ENCODE measurements at places on chromosomes 16 and 17.

GRCh38 chr16:9050102-9050830, 41.2 kb upstream of the HAPSTR1 start:
- no peak for DNase-seq

- no peak for DNase-seq
Observed at GRCh38 chr16:78930561-78930960, 670.0 kb downstream of the MAF start.

GRCh38 chr17:81252326-81252986, 13.3 kb downstream of the NDUFAF8 start:
- no peak for DNase-seq

- no peak for DNase-seq
Observed at GRCh38 chr17:77701996-77702395, 256.5 kb upstream of the TNRC6C start.

- no peak for DNase-seq
Observed at GRCh38 chr17:46719891-46720290, 98.6 kb downstream of the WNT3 start.

DNA sequence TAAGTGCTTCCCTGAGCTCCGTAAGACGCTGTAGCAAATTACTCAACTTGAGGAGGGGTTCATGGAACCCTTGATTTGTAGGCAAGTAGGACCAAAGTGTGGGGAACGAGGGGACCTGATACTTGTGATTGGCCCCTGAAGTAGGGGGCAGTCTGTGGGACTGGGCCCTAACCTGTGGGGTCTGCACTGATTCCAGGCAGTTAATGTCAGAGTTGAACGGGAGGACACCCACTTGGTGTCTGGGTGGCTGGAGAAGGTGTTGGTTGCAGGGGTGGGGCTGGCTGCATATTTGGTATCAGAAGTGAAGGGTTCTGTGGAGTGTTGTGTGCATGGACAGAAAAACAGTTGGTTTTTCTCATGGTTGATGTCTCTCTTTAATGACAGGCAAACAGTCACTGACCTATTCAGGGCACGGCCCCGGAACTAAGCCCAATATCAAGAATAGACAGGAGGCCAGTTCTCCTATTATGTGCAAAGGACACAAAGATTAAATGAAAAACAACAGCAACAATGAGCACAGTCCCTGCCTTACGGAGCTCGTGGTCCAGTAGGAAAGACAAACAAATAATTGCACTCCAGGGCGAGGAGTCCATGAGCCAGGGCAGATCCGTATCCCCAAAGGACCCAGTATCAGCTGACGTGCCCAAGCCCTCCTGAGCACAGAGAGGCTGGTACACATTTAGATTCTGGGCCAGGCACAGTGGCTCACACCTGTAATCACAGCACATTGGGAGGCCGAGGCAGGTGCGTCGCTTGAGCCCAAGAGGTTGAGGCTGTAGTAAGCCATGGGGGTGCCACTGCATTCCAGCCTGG, 19.2 kb downstream of the MXRA7 start:
- DNase-seq: no peak

DNA sequence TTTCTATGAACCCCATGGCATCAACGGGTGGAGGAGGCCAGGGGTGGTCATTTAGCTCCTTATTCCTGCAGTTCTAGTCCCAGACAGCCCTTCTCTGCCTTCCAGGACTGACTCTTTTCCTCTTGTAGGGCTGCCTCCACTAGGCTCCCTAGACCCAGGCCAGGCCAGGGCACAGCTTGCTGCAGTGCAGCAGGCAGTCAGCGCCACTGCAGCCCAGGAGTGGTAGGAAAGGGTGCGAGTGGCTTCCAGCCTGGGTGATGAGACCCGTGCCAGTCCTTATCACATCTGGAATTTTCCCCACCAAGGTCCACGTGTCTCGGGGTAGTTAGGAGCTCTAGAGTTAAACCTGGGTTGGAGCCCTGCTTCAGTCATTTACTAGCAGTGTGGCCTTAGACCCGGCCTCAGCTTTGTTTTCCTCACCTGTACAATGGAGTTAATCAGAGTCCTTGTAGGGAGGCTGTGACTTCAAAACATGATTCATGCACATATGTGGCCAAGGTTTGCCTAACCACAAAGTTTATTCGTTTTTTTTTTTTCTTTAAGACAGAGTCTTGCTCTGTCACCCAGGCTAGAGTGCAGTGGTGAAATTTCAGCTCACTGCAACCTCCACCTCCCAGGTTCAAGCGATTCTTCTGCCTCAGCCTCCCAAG, 4.7 kb downstream of the SLC5A11 start:
- no peak for DNase-seq

GRCh38 chr17:19876529-19877161, 8.9 kb upstream of the ULK2 start:
- peak; percentile 39 for DNase-seq

DNA sequence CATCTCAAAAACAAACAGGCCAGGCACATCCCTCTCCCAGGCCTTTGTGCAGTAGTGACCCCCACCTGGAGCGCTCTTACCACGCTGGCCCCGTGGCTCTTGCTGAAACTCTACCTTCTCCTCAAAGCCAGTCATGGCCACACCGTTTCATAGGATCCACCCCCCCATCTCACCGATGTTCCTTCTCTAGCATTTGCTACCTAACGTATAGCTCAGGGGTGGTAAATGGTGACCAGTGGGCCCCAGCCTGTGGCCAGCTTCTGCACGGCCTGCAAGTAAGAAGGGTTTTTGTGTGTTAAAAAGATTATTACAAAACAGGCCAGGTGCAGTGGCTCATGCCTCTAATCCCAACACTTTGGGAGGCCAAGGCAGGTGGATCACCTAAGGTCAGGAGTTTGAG, 43.8 kb downstream of the RMI2 start:
- DNase-seq: no peak

- no peak for DNase-seq
Observed at GRCh38 chr17:28226563-28227315, 92.3 kb upstream of the TMEM97 start.

- no peak for DNase-seq
Observed at GRCh38 chr17:81518113-81518784, 5.7 kb upstream of the ACTG1 start.

DNA sequence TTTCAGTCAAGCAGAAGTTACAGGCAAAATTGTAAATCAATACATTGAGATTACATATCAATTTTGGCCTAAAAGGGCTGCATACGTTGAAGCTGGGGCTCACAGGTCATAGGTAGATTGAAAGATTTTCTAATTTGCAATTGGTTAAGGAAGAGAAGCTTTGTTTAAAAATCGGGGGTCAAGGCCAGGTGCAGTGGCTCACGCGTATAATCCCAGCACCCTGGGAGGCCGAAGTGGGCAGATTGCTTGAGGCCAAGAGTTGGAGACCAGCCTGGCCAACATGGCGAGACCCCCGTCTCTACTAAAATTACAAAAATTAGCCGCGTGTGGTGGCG, 68.4 kb downstream of the MARF1 start:
- DNase-seq: no peak

DNA sequence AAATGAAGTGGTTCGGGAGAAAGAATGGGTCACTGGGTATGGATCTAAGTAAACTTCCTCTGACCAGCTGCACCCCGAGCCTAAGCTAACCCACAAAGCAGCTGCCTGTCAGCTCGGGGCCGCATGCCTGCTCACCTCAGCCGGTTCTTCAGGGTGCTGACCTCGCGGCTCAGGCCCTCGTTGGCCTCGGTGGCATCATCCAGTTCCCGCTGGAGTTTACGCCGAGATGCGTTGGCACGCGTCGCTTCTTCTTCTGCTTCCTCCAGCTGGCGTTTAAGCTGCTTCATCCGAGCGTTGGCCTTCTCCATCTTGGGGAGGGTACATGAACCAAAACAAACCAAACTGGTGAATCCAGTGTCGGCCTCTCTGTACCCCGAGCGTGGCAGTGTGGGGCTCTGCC, 41.1 kb downstream of the NDEL1 start:
- no peak for DNase-seq

Data from CD4-positive, alpha-beta T cell treated with Interleukin-15 for 4 hours (primary cell).